ENCODE measurements at places on chromosomes 11 and 22.

DNA sequence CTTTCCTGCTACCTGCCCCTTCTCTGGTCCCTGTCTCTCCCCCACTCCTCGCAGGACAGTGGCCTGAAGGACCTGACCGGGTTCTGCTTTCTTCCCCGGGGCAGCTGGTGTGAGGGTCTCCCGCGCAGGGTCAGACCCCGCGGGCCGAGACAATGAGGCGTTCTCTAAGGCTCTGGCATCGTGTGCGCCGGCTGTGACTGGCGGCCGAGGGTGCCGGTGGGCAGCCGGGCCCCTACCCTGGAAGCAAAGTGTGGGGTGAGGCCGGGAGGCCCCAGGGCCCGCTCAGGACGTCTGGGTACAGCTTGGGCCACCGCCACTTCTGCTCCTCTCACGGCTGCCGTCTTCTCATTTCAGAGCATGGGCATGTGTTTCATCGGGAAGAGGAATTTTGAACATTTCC is 16.3 kb downstream of the TRMU start:
- DNase-seq = no peak

- DNase-seq = no peak
These were observed 386.7 kb downstream of the TBC1D22A start for GRCh38 chr22:47148956-47149728.

DNA sequence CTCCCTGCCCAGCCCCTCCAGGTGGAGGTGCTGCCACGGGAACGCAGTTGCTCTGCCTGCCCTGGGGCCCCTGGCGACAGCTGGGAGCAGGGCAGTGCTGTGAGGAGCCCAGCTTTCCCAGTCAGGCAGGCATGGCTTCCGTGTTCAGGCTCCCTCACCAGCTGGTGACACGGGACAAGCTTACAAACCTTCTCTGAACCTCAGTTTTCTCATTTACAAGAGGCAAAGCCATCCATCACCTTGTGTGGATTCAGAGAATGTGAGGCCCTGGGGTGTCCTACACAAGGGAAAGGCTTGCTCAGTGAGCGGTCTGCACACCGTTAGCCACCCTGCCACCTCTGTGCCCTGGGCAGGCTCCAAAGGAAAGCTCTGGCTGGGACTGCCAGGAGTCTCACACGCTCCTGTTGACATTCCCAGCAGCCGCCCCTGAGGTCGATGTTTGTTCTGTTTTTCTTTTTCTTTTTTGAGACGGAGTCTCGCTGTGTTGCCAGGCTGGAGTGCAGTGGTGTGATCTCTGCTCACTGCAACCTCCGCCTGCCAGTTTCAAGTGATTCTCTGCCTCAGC is 23.5 kb downstream of the SUN2 start:
- no peak for DNase-seq

- DNase-seq = no peak
These were observed 36.9 kb downstream of the LINC01488 start for GRCh38 chr11:69518081-69518950.

DNA sequence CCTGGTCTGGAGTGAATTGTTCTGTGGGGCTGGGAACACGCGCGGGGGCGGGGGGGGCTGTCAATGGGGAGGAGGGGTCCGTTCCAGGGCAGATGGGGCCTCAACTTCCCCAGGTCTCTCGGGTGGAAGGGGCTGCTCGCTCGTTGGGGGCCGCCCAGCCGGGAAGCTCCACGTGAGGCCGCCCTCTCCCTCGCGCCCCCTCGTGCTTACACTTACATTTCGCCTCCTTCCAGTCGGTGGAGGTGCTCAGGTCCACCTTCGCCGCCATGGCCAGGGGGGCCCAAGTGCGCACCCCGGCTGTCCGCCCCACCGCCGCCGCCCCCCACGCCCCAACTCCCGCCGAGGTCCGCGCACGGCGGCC is 452 bp downstream of the MACROD1 start:
- no peak for DNase-seq

- DNase-seq = no peak
These were observed 24.5 kb upstream of the CABP7 start for GRCh38 chr22:29695129-29695926.

DNA sequence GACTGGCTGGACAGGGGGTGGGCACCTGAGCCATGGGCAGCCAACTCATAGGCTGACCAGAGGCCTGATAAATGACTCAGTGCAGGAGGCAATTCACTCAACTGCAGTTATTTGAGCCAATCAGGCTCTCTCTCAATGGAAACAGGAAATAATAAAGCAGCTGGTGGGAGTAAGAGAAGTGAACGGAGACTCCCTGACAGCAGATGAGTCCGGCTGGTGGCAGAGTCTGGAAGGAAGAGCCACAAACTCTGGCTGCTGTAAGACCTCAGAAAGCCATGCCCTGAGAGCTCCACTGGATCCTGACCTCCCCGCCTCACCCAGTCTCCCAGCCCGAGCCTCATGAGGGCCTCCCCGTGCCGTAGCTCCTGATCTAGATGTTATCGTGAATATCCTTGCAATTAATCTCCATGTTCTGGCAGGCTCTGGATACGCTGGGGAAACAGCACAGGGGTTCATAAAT is 69.8 kb downstream of the TRIM29 start:
- DNase-seq = no peak

DNA sequence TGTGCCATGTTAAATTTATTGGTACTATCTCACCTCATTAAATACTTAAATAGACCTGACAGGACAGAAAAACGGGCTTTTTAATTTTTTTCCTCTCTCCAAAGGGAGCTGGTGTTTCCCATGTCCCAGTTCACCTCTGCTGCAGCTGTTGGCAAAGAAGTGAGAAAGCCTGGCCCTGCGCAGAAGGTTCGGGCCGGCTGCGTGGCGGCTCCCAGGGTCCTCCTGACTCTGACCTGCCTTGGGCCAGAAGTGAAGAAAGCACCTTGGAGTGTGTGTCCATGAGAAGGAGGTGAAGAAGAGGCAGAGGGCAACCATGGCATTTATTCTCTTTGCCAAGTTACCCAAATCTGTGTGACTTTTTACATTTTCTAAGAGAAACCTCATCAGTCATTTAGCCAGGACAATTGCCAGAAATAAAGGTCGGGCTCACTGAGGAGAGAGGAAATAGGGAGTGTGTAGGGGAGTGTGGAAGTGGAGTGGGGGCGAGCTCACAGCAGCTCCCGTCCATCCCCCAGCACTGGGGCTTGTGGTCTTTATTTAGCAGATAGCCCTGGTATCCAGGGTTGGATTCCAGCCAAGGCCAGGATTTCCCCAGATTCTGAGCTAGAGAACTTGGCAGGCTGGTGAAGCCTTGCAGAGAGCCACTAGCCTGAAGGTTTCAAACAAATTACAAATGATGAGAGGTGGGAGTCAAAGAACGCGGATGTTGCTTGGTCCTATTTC is 102.4 kb upstream of the CADM1 start:
- peak; percentile 16 for DNase-seq

GRCh38 chr11:104594228-104594958 is 303.9 kb downstream of the CASP12 start:
- DNase-seq = no peak
